ENCODE measurements at places on chromosomes 7 and 10. TPM values are rescaled to one million over a fixed set of nuclear protein-coding genes. Genes with fewer than 3 reads are reported as not detected.

FKBP9 gene
- total RNA-seq = 420 TPM

ACTL6B gene
- not detected for total RNA-seq

CYP2C9 gene
- total RNA-seq = not detected

ASCC1 gene
- 40.2 TPM for total RNA-seq

ASB10 gene
- not detected for total RNA-seq

CPEB3 gene
- 1.2 TPM for total RNA-seq

CXCL12 gene
- 358 TPM for total RNA-seq

POM121 gene
- total RNA-seq = 5.6 TPM

WEE2 gene
- total RNA-seq = not detected

HIPK2 gene
- 13.3 TPM for total RNA-seq

CPN1 gene
- not detected for total RNA-seq

NEUROG3 gene
- total RNA-seq = not detected

STAG3 gene
- total RNA-seq = 0.59 TPM

CAV1 gene
- total RNA-seq = 291 TPM

BMPR1A gene
- 71.7 TPM for total RNA-seq

PHYHIPL gene
- total RNA-seq = not detected

FRMD4A gene
- total RNA-seq = 42.4 TPM

ICA1 gene
- 1.2 TPM for total RNA-seq

LIPJ gene
- under 0.01 TPM for total RNA-seq

CCDC136 gene
- total RNA-seq = 7.2 TPM

TET1 gene
- 4.0 TPM for total RNA-seq

CTAGE4 gene
- total RNA-seq = 0.36 TPM

PRKG1 gene
- total RNA-seq = 19.5 TPM

CYP2W1 gene
- total RNA-seq = not detected

TLX1 gene
- total RNA-seq = not detected

UNCX gene
- total RNA-seq = not detected

ADRB1 gene
- not detected for total RNA-seq

HYAL4 gene
- not detected for total RNA-seq

ANKRD22 gene
- total RNA-seq = under 0.01 TPM

TPK1 gene
- total RNA-seq = 9.4 TPM

NEBL gene
- total RNA-seq = under 0.01 TPM

SPAM1 gene
- total RNA-seq = not detected

ZMIZ2 gene
- total RNA-seq = 19.4 TPM

OGDHL gene
- under 0.01 TPM for total RNA-seq

STEAP2 gene
- 9.8 TPM for total RNA-seq

SNCG gene
- total RNA-seq = 2.4 TPM

SFTPD gene
- 0.36 TPM for total RNA-seq

PLXNA4 gene
- total RNA-seq = 4.3 TPM

NMT2 gene
- 61.0 TPM for total RNA-seq

C10orf105 gene
- total RNA-seq = not detected

IL2RA gene
- total RNA-seq = not detected

DGKI gene
- total RNA-seq = 23.3 TPM

TUBAL3 gene
- not detected for total RNA-seq

AZGP1 gene
- total RNA-seq = not detected
